ENCODE measurements at places on chromosomes 7 and 10.

DNA sequence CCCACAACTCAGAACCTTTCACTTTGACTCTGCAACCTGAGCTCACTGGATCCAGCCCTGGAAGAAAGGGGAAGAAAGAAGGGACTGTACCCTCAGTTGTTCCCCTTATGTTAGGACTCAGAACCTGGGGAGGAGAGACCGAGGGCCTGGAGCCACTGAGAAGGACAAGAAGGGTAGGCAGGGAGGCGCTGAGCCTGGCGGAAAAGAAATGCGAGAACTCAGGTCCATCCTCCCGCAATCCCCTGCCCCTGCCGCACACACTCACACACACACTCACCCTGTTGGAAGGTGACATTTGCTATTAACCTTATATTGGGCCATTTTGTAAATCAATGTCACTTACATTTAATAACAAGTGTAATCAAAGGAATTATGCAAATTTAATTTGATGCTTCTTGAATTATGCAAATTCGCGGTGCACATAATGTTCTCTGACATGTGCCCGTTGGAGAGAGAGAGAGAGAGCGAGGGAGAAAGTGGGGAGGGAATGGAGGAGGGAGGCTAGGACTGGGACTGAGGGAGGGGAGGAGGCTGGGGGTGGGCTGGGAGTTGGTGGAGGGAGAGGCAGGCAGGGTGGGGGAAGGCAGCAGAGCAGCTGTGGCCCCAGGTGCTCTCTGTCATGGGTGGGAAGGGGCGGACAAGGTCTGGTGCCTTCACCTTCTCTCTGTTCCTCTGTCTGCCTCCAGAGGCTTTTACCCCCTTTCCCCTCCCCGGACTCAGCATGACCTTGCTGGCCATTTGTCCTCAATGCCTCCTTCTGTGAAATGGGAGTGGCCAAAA, 99.6 kb upstream of the PAX2 start:
- no peak for DNase-seq

DNA sequence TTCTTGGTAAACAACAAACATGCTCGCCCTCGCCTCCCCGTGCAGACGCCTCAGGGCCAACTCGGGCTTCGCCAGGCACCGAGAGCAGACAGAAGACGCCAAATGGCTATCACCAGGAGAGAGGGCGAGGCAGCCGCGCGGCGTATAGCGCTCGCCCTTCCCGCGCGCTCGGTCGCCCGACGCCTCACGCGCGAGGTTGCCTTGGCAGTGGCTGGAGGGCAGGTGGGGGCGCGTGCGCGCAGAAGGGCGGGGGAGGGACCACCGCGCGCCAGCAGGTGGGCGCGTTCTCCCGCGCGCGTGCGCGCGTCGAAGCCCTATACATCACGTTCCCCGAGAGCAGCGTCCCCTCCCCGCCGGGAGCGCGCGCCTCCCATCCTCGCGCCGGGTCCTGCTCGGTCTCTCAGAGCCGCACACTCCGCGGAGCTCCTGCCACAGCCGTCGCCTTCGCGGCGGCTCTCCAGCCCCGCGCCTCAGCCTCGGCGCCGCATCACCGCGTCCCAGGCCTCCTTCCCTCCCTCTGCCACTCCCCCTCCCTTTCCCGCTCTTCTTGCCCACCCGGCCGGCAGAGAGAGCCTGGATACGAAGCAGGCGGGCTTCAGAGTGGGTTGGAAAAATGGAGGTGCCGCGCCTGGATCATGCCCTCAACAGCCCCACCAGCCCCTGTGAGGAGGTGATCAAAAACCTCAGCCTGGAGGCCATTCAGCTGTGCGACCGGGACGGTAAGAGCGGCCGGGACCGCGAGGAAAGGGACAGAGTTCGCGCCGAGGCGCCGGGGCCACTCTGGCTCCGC, at the start of gene PHYHIPL:
TSS of gene PHYHIPL (plus strand) at position 403 of the 790 bp plus-strand sequence. CDS start at position 614, 211 bp downstream.
- DNase-seq = no peak

GRCh38 chr7:114083166-114084001, 164.6 kb upstream of the PPP1R3A start:
- DNase-seq = no peak

- no peak for DNase-seq
Observed at GRCh38 chr10:59098387-59098786, 78.1 kb upstream of the PHYHIPL start.

DNA sequence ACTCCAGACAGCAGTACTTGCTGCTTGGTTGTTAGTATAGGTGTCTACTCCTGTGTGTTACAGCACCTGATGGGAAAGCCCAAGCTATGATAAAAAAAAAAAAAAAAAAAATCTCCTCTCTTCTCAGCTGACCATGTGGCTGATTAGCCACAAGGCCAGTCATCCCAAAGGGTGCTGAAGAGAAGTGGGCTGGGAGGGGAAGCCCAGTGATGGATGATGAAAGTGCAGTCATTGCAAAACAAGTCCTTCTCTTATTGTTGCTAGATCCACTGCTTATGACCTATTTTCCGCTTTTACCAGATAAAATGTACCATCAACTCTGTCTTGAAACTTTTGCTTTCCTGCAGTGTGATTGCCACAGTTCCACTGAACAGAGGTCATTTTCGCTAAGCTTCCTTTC, 1092.5 kb upstream of the C7orf33 start:
- no peak for DNase-seq

DNA sequence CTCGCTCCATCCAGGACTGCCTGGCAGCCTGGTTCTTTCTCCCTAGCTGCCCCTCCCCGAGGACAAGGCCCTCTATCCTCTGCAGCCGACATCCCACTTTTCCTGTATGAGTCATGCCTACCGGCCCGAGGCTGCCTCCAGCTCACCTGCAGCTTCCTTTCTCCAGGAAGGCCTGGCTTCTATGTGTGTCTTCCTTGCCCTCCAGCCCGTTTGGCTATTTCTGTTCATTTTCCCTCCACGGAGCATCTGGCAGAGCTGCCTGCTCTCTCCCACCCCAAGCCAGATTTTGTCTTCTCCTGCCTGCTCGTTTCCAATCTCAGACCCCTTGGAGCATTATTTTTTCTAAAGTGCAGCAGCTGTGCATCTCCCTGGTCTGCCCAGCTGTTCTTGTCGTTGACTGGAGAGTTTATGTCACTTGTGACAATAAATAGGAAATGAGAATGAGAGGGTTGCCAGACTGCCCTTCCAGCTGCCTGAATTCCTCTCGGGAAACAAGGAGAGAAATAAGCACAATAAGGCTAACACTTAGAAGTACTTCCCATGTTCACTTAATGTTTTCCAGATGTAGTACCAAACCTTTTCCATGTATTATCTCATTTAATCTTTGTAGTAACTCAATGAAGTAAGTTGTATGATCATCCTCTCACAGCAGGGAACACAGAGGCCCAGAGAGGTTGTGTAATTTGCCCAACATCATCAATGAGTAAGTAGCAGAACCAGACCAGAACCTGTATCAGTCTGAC, 19.7 kb downstream of the UBTD1 start:
- DNase-seq = no peak

DNA sequence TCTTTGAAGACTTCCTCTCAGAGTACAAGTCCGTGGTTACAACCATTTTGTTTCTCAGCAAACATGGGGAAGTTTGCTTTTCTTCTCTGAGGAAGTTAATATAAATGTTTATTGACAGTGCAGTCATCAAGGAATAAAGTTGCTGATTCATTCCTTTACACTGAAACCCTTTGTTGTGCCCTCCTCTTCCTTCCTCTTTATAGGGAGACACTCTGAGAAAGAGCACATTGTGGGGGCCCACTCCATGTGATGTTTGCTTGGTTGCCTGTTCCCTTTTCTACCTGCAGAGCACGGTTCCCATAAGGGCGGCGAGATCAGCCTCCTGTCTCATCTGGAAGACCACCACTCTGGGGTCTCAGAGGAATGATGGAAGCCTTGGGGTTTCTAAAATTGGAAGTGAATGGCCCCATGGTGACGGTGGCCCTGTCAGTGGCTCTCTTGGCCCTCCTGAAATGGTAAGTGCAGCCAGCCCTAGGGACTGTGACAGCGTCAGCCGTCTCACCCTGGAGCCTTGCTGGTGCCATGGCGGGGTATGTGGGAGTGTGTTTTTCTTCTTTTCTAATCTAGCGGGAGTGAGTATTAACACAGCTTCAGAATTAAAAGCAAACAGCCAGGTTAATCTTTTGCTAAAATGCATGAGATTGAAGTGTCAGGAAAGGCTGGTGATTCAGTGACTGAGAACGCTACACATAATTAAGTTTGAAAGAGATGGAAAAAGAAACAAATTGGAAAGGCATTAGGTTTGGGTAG, at the start of gene TBXAS1:
TSS of gene TBXAS1 (plus strand) at position 240 of the 750 bp plus-strand sequence. CDS start at position 367, 127 bp downstream.
- no peak for DNase-seq

DNA sequence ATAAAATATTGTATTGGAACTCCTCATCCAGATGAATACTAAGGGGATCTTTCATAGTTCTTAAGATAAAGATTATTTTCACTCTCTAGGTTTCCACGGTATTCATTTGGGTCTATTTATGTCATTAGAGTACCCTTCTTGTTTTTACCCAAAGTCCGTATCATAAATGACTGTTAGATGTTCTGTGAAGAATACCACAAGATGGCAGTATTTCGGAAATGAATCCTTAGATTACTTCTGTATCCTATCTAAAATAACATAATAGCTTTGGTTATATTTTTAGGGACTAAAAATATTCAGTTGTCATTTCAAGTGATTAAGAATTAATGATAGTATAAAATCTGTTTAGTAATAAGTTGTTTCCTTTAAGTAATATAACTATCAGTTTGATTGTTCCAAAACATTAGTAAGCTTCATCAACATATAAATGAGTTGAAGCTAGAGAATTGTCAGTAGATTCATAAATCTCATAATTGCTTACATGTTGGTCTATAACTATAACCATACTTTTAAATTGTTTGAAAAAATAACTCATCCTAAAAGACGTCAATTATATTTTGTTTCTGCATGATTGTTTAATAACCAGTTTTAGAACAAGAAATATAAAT, 337.5 kb upstream of the KCND2 start:
- DNase-seq = no peak

DNA sequence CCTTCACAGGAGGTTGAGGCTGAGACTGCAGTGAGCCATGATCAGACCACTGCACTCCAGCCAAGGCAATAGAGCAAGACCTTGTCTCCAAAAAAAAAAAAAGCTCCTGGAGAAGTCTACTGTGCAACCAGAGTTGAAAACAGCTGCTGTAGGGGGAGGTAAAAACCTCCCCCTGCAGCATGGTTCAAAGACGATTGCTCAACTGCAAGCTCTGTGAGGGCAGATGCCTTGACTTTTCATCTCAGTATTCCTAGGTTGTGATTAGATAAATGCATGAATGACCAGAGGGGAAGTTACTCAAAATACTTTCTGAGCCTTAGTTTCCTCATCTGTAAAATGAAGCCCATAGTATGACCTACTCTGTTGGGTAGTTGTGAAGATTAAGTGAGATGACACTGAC, 25.0 kb upstream of the PPA1 start:
- no peak for DNase-seq

- no peak for DNase-seq
Observed at GRCh38 chr7:25565002-25565401, 336.7 kb upstream of the NPVF start.

Measured in stimulated activated CD8-positive, alpha-beta memory T cell treated with anti-CD3 and anti-CD28 coated beads, Interleukin-4, amount 100 ng/mL, for 1 hour (primary cell).